ENCODE measurements at places on chromosomes 2 and 18.

- no peak for DNase-seq
Measured at GRCh38 chr18:13627639-13628038, 98.7 kb downstream of the FAM210A start.

- no peak for DNase-seq
Measured at GRCh38 chr2:81658227-81658626, 1353.7 kb upstream of the LRRTM1 start.

- DNase-seq = no peak
Measured at GRCh38 chr18:67520351-67520921, 3.9 kb upstream of the DSEL start.

- DNase-seq = no peak
Measured at GRCh38 chr2:39772812-39773152, 6.3 kb downstream of the THUMPD2 start.

GRCh38 chr2:46389417-46389916 lies 89.9 kb upstream of the TMEM247 start:
- no peak for DNase-seq

- no peak for DNase-seq
Measured at GRCh38 chr2:61878761-61879160, 9.7 kb downstream of the CCT4 start.

DNA sequence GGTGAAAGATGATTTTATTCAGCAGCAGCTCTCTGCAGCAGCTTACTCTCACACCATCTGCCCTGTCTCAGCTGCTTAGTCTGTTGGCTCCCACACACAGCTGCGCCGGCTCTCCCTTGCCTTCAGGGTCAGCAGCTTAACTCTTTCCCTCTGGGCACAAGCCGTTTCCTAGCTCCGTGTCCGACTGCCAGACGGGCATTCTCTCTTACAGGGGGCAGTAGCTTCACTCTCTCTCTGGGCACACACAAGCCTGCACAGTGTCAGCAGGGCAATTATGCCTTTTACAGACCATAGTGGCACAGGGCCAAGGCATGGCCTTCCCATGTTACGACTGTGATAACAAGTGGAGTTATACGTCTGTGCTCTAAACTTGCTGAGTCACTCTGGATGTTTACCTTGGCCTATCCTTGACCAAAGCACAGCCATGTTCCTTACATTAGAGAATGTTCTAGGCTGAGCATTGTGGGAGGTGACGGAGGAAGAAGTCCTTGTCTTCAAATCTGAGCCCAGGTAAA lies 31.7 kb downstream of the PCARE start:
- peak; percentile 86 for DNase-seq

- peak; percentile 45 for DNase-seq
Measured at GRCh38 chr18:2471523-2471922, 99.8 kb downstream of the METTL4 start.

GRCh38 chr2:122238006-122238559 lies 482.6 kb downstream of the TSN start:
- DNase-seq = peak; percentile 1

DNA sequence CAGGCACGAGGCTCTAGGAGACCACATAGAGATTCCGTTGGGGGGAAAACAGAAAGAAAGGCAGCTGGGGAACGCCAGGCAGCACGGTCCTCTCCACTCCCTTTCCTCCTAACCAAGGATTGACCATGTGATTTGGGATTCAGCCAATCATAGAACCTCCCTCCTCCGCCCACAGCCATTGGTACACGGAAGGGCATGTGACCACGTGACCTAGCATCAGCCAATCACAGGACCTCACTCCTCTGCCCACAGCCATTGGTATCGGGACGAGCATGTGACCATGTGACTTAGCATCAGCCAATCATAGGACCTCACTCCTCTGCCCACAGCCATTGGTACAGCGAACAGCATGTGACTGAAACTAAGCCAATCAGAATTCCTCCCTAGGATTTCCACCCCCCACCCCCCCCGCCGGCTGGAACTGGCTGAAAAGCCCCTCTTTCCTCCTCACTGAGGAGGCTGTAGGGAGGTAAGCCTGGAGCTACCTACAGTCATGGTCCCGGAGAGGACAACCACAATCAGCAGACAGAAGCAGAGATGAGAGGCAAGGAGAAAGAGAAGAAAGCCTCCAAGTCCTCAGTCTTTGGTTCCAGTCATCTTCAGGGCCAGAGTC lies 7.6 kb downstream of the SERPINE2 start:
- no peak for DNase-seq

DNA sequence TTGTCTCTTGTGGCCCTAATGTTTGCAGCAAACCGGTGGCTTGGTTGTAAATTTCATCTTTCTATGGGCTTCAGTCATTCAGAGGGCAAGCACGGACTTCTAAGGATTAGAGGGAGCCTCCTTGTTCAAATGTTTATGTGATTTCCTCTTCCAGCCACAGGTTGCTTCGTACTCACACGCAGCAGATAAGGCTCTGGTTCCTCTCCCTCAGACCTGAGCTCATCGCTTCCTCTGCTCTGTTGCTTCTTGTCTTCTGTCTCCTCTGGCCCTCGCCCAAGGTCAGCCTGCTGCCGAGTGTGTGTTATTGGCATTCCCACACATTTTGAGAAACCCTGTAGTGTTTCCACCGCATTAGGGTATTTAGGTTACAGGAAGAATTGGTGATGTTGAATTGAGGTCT lies 44.0 kb downstream of the MYL12B start:
- DNase-seq = no peak

DNA sequence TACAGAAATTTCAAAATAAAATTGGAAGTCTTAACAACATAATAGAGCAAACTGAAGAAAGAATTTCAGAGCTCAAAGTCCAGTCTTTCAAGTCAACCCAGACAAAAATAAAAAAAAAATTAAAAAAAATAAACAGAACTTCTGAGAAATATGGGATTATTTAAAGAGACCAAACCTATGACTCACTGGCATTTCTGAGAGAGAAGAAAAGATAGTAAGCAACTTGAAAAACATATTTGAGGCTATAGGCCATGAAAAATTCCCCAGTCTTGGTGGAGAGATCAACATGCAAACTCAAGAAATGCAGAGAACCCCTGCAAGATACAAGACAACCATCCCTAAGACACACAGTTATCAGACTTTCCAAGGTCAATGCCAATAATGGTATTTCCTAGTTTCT lies 167.4 kb downstream of the RNF144A start:
- no peak for DNase-seq

DNA sequence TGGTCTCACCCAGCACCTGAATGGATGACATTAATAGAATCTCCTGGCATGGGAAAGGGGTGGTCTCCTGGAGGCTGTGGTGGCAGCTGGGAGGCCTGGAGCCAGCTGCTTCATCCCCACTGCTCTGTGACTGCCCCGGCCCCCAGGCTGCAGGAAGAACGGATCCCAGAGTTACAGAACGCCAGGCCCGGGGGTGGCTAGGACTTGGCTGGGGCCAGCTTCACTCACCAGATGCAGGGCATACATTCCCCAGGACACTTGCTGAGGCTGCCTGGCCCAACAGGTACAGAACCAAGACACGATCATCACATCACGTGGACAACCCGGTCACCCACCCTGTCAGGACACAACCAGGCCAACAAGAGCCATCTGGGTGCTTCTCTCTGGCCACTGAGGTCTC lies 178.6 kb upstream of the SALL3 start:
- DNase-seq = no peak

DNA sequence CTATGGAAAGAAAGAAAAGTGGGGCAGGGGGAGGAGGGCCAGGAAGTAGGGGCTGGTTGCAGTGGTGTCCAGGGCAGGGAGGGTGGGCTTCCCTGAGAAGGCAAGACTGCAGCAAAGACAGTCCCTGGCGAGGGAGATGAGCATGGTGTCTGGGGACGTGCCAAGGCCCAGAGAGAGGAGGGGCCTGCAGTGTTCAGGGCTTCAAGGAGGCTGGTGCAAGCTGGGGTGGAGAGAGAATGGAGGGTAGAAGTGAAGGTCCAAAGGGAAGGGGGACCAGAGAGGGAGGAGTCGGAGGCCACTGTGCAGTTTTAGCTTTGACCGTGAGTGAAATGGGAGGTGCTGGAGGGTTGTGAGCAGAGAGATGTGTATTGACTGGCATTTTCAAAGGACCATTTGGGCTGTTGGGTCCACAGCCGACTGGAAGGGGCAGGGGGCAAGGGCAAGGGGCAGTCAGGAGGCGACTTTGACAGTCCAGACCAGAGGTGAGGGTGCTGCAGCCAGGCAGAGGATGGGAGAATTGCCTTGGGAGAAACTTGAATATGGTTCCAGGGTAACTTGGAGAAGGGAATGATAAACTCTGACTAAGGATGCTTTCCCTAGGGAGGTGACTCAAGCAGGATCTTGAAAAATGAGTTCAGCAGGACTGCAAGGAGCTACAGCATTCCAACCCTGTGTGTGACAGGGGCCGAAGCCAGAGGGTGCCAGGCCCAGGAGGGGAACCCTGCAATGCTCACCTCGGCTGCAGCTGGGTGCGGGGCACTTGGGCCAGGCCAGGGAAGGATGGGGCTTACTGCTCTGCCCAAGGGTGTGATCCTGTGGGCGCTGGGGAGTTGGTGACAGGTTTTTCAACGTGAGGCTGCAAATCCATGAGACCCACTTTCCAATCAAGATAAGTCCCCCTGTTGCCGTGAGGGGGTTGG lies 177.1 kb upstream of the HAAO start:
- DNase-seq = no peak

GRCh38 chr2:138777996-138778395 lies 2.2 kb downstream of the NXPH2 start:
- peak; percentile 46 for DNase-seq

- no peak for DNase-seq
Measured at GRCh38 chr2:39730276-39730675, 48.8 kb downstream of the THUMPD2 start.

- no peak for DNase-seq
Measured at GRCh38 chr2:190455358-190456095, 47.4 kb downstream of the MFSD6 start.

DNA sequence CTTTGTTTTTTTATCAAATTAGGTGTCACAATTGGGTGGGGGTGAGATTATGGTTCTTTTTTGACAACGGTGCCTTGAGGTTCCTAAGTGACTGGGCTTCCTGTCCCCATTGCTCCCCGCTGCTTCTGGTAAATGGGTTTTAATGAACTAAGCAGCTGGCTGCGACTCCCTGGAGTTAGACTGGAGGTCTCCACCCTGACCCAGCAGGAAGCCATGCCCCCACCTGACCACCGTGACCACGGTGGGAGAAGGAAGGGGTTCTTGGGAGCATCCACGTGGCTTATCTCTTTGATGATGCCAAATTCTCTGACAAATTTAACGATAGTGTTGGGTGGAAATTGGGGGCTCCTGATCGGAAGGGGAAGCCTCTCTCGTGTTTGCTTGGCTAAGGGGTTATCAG lies 12.2 kb downstream of the CNDP2 start:
- DNase-seq = no peak

DNA sequence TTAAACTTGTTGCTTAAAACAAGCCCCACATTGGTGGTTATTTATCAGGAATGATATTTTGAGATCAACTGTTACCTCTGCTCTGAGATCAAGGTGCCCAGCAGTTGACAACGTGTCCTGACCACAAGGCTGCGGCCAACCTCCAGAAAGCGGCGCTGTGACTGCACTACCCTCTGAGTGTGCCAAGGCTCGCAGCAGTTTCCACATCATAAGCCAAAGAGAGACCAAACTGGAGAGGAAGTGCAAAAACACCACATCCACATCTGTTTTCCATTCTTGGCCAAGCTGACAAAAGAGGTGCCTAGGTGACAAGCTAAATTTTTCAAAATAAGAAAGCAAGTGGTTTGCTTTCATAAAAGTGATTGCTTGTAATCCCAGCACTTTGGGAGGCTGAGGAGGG lies 410.8 kb upstream of the POU3F3 start:
- no peak for DNase-seq

DNA sequence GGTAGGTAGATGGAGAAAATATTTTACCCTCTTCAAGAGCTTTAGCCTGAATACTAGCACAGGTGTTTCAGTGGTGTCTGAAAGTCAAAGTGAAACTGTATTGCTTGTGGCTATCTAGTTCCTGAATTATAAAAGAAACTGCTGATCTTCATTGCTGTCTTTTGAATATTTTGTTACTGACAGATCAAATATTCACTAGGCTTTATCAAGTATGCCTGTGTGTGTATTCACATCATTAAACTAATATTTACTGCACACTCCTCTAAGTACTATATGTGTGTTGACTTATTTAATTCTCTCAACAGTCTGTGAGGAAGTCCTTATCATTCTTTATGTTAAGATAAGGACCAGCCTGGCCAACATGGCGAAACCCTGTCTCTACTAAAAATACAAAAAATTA lies 139.6 kb downstream of the SOCS6 start:
- DNase-seq = no peak

- no peak for DNase-seq
Measured at GRCh38 chr2:236510034-236510433, 59.6 kb upstream of the ACKR3 start.

GRCh38 chr2:159200498-159200897 lies 86.0 kb downstream of the WDSUB1 start:
- peak; percentile 5 for DNase-seq

- no peak for DNase-seq
Measured at GRCh38 chr2:18290386-18290785, 270.1 kb downstream of the RDH14 start.

DNA sequence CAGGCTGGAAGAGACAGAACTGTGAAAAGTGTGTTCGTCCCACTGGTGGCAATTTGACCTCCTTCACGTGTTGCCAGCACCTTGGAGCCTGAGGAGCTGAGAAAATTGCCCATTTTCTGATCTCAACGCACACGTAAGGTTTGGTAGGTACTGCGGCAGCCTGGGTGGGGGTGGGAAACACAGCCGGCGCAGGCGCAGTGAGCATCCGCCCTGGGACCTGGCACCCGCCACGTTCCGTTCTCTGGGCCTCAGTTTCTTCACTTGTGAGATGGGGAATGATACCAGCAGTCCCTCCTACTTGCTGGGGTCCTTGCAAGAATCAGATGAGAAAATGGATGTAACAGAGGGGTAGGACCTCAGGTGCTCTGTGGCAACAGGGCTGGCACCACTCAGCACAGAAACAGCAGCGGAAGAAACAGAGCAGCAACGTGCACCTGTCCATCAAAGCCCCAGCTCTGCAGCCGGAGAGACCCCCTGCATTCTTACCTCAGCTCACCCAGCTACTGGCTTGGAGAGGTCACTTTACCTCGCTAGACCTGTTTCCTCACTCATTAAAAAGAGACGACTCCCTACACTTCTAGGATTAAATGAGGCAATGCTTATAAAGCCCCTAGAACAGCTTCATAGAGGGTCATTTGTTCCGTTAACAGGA lies 458.0 kb upstream of the ID2 start:
- DNase-seq = no peak

DNA sequence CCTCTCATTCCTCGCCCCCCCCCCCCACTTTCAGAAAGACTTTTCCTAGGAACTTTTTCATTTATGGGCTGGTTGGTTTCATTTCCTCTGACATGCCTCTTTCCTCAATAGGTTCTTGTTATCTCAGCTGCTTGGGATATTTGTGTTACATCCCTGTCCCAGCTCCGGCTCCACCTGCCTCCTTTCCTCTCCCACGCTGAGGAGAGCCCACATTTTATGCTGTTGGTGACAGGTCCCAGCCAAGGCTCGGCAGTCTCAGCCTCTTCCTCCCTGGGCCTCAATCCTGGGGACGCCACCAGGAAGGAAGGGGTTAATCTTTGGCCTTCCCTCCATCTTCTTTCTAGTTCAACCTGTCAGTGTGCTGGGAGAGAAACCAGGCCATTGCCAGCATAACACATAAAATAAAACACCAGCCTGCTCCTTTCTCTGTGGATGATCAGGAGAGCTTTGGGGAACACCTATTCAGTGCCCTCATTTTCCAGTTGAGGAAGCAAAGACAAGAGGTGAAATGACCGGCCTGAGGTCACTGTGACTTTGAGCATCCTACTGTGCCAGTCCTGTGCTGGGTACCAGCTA lies 216.9 kb upstream of the TNP1 start:
- DNase-seq = no peak

Data from NCI-H69 (cell line).